IPS-NIHi11 (cell line): ENCODE measurements at places on chromosomes 12 and 14.

- DNase-seq = no peak
Measured at GRCh38 chr14:39102265-39102968, 618 bp downstream of the SEC23A start.

GRCh38 chr14:66152747-66153146 lies 333.4 kb upstream of the CCDC196 start:
- DNase-seq = no peak

DNA sequence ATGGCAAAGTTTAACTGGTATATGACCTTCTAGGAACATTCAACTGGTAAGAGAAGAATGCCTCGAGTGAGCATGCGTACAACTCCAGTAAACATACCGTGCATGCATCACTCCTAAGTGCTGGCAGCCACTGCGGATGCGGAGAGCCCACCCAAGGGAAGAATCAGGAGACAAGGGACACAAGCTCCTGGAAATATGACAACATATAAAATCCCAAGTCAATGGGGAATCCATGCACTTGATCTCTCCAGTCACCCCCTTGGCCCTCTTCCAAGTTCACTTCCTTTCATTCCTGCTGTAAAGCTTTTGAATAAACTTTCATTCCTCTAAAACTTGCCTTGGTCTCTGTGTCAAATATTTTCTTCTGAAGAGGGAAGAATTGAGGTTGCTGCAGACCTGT lies 168.7 kb upstream of the TMCC3 start:
- no peak for DNase-seq

DNA sequence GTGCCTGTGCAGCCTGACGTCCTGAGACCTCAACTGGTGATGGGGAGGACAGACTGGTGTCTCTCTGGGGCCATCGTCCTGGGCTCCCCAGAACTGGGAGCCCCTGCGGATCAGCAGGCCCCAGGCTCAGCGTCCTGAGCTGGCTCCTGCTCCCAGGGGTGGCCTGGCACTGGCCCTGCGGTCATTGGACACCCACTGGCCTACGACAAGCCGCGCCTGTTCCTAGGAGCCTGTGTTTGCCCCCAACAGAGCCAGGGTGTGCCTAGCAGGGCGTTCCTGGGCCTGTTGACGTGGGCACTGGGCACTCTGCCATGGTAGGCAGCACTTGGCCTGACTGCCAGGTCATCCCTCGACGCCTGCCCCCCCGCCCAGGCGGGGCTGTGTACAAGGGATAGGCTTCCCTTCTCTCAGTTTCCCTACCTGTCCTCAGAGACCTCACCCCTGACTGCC lies 8.4 kb downstream of the ADSS1 start:
- no peak for DNase-seq
